ENCODE measurements at places on chromosomes 12 and 14. TPM values are rescaled to one million over a fixed set of nuclear protein-coding genes. Genes with fewer than 3 reads are reported as not detected.

GRCh38 chr12:30761730-30762129 is 7.0 kb upstream of the CAPRIN2 start:
- no peak for DNase-seq

- no peak for DNase-seq
Observed at GRCh38 chr12:126993898-126994297, 1273.1 kb upstream of the TMEM132C start.

GRCh38 chr12:92899386-92900001 is 29.6 kb downstream of the EEA1 start:
- DNase-seq, result peak; percentile 98

DNA sequence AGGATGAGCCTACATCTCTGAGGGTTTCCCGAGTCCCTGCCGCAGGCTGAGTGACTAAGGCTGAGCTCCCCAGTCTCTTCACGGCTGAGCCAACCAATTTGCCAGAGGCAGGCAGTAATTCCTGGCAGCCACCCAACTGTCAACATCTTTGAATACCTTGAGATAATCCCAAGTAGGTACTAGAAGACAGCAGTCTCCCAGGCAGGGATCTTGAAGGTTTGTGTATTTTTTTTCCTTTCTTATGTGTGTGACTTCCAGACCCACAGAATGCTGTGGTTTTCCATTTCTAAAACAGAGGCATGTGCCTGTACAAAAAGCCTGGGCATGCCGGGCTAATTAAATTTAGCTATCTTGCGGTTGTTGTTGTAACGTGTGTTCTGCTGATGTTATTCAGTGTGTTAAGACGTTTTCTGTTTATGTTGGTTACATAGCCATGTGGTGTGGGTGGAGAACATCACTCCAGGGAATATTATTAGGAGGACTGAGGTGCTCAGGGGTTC is 155.5 kb downstream of the ANO2 start:
- peak; percentile 13 for DNase-seq

DNA sequence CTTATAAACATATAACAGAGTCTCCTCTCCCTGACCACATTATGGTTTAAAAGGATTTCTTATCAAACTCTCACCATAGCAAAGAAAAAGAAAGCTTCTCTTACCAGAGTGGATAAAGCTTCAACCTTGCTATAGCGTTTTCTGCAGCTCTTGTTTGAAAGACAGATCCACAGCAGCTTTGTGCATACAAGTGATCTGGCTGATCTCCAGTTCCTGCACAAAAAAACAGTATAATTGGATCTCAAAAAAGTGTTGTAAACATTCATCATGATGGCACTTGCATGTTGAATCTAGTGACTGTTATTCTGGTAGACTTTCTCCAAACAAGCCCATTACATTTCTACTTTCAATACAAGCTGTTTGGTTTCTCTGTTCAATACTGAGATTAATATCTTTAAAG is 178.9 kb upstream of the MGAT4C start:
- no peak for DNase-seq

- DNase-seq, result no peak
Observed at GRCh38 chr12:91173124-91173523, 9.5 kb downstream of the DCN start.

DNA sequence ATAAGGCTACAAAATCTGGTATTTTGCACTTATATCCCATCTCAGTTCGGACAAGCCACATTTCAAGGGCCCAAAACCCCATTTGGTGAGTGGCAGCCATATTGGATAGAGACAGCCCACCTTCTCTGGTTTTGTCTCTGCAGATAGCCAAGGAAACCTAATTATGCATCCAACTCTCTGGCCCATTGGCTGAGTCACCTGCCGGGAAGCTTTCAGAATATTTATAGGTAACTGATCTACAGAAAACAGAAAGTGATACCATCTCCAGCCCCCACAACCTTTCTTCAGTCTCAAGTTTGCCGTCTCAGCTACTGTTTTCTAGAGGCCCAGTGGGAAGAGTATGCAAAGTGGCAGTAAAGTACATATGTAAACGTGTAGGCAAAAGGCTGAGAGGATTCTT is 33.7 kb upstream of the PPP1CC start:
- peak; percentile 65 for DNase-seq

The B4GALNT3 gene
- total RNA-seq, result 0.94 TPM

The EML1 gene
- total RNA-seq, result 69.3 TPM

The ADAM21 gene
- 1.7 TPM for total RNA-seq

The C3AR1 gene
- total RNA-seq, result 0.30 TPM

The ALKBH1 gene
- total RNA-seq, result 10.0 TPM

The P2RX7 gene
- 0.52 TPM for total RNA-seq

The PRH2 gene
- total RNA-seq, result not detected

Data from renal cortical epithelial cell (primary cell).